ENCODE measurements at places on chromosomes 6 and 20.

DNA sequence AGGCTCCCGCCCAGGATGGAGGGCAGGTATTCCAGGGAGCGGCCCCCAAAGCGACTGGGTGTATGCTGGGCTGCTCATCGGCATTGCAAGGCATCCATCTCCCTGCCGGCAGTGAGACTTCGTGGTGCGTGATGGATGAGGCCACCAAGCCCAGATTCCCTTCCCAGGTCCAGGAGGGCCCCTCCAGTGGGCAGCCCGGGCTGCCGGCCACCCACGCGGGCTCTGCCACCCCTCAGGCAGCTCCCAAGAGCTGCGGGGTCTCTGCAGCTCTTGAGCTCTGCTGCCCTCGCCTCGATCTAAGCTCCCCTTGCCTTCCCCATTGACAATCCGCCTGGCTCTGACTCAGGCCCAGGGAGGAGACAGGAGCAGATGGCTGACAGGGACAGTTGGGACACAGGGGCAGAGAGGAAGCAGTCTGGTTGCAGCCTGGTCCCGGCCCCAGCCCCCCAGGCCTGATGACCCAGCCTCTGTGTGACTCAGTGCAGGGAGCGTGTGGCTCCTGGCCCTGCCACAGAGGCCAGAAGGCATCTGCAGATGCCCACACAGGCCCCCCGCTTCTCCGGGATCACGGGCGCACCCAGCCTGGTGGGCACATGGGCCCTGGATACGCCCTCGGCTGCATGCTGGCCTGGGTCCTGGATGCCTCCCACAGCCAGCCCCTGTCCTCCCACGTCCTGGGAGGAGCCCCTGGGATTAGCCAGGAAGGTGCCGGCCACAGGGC is 33.0 kb downstream of the SLCO4A1 start:
- no peaks in the 10 kb centered on the region for H3K27me3 ChIP-seq
- no peak for DNase-seq
- peaks cover 24% of the 10 kb centered on the region for H3K4me1 ChIP-seq
- H3K36me3 ChIP-seq: peaks cover 12% of the 10 kb centered on the region

GRCh38 chr20:35903843-35904242 is 50.5 kb downstream of the SCAND1 start:
- H3K4me3 ChIP-seq: no peak overlapping the region
- DNase-seq: no peak
- peaks cover 32% of the 10 kb centered on the region for H3K36me3 ChIP-seq
- H3K27me3 ChIP-seq: no peaks in the 10 kb centered on the region

- no peak for DNase-seq
- no peaks in the 10 kb centered on the region for H3K36me3 ChIP-seq
- no peak overlapping the region for H3K4me3 ChIP-seq
- H3K27ac ChIP-seq: no peak overlapping the region
- peaks cover 8% of the 10 kb centered on the region for H3K27me3 ChIP-seq
These were observed 23.4 kb upstream of the INSM1 start for GRCh38 chr20:20344476-20344875.

GRCh38 chr20:5612581-5613301 is 137.5 kb upstream of the SHLD1 start:
- H3K4me3 ChIP-seq: no peak overlapping the region
- peak overlapping the region; percentile 25 for H3K27ac ChIP-seq
- H3K4me1 ChIP-seq: peaks cover 12% of the 10 kb centered on the region
- no peaks in the 10 kb centered on the region for H3K27me3 ChIP-seq
- DNase-seq: no peak

- H3K4me1 ChIP-seq: peaks cover 4% of the 10 kb centered on the region
- H3K36me3 ChIP-seq: no peaks in the 10 kb centered on the region
- peaks cover 5% of the 10 kb centered on the region for H3K27me3 ChIP-seq
- H3K4me3 ChIP-seq: no peak overlapping the region
These were observed 101.5 kb downstream of the ISM1 start for GRCh38 chr20:13322621-13323020.

GRCh38 chr6:146968041-146968760 is 236.0 kb upstream of the STXBP5 start:
- H3K4me1 ChIP-seq: no peaks in the 10 kb centered on the region
- DNase-seq: no peak
- H3K4me3 ChIP-seq: no peak overlapping the region
- H3K27me3 ChIP-seq: no peaks in the 10 kb centered on the region
- peaks cover 8% of the 10 kb centered on the region for H3K36me3 ChIP-seq
- no peak overlapping the region for H3K27ac ChIP-seq

DNA sequence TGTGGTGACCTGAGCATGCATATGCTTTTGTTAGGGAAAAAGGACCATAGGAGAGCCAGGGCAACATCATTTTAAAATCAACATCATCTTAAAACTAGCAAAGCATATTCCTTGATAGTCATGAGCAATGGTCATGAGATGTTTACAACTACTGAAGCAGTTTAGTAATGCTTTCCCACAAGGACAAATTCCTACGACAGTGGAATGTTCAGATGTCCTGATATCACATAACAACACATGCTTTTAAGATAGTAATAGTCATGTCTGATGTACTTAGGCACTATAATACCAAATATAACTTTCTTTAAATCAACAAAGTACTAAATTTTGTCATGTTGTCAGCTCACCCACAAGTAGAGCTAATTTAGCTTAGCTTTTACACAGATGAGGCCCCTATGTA is 370.3 kb downstream of the HTR1B start:
- H3K27me3 ChIP-seq: no peaks in the 10 kb centered on the region
- H3K4me3 ChIP-seq: no peak overlapping the region
- DNase-seq: no peak

- H3K36me3 ChIP-seq: no peaks in the 10 kb centered on the region
- DNase-seq: no peak
These were observed 910.7 kb downstream of the TFAP2A start for GRCh38 chr6:9504191-9504590.

GRCh38 chr6:117463762-117464665 is 18.5 kb upstream of the DCBLD1 start:
- H3K36me3 ChIP-seq: no peaks in the 10 kb centered on the region
- DNase-seq: no peak
